ENCODE measurements at places on chromosomes 7 and 10.

- no peak for DNase-seq
Measured at GRCh38 chr7:114830952-114831351, 90.9 kb upstream of the MDFIC start.

DNA sequence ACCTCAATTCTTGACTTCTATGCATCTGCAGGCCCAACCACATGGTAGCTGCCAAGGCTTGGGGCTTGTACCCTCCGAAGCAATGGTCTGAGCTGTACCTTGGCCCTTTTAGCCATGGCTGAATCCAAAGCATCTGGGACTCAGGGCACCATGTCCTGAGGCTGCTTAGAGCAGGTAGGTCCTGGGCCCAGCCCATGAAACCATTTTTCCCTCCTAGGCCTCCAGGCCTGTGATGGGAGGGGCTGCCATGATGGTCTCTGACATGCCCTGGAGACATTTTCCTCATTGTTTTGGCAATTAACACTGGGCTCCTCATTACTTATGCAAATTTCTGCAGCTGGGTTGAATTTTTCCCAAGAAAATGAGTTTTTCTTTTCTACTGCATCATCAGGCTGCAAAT lies 417.8 kb upstream of the LRRN3 start:
- no peak for DNase-seq

DNA sequence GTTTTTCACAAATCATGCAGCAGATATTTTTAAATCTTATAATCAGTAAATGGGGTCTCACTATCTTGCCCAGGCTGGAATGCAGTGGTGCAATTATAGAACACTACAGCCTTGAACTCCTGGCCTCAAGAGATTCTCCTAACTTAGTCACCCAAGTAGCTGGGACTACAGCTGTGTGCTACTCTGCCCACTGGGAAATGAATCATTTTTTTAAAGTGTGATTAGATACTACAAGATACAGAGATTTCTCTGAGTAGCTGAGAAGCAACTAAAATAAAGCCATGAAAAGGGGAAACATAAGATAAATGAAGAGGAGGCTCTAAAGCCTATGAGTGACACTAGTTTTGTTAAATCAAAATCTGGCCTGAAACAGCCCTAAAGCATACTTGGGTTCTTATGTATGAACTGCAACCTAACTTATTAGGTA lies 119.7 kb downstream of the JMJD1C start:
- peak; percentile 27 for DNase-seq

DNA sequence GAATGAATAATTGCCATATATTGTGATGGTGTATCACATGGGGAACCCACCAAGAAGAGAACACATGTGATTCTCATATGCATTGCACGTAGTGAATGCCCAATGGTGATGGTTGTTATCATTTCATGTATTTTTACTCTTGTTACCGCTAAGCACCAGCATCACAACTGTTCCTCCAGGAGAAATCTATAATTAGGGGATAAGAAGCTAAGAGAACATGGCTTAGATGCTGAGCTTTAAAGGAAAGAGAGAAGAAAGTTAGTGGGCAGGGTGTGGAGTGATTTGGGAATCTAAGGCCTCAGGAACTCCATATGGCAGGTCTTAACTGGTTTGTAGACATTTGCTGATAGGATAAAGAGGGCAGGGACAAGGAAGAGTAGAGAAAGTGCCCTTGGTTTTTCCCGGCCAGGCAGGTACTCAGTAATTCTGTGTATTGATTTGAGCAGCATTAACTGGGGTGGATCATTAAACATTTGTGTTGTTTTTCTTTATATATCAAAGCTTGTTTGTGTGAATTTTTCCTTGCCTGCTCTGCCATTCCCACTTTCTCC lies 145.9 kb downstream of the LRRC4 start:
- DNase-seq = no peak

GRCh38 chr10:100984672-100985177 lies 2.6 kb downstream of the MRPL43 start:
- no peak for DNase-seq

DNA sequence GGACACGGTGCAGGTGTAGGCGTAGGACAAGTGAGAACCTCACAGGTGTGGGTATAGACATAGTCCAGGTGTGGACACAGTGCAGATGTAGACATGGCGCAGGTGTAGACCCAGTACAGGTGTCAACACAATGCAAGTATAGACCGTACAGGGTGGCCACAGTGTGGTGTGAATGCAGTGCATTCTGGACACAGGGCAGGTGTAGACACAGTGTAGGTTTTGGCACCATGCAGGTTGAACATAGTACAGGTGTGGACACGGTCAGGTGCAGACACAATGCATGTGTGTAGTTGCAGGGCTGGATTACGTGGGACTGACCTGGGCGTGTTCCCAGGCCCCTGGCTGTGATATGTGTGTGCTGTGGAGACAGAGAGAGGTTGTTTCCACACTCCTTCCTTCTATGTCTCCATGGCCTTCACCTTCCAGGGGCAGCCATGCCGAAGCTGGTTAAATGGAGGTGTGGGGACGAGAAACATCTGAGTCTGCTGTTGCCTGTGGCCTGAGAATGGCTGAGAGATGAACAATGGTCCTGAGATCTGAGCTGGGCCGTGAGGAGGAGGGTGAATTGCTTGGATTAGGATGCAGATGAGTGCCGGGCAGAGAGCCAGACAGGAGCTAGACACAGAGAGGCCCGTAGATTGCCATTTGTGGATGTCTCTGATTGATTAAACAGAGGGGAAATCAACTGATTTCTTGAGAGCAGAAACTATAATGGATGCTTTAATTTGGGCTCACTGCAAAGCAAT lies 343.9 kb upstream of the SHH start:
- DNase-seq = no peak

DNA sequence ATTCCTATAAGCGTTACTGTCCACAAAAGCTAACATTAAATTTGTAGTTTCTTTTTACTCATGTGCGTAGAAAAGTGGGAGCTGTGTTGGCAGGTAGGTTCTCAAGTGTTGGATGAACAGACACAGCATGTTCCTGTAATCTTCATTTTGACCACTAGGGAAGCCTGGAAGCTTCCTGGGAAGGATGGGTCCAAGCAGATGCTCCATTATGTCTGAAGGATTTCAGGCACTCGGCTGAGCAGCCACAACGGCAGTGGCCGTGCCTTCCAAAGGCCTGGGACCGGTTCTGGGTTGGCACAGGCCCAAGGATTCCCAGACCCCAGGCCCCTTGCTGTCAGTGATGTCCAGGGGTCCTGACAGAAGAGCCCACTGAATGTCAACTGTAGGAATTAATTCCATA lies 386.3 kb downstream of the TNS3 start:
- DNase-seq = no peak

DNA sequence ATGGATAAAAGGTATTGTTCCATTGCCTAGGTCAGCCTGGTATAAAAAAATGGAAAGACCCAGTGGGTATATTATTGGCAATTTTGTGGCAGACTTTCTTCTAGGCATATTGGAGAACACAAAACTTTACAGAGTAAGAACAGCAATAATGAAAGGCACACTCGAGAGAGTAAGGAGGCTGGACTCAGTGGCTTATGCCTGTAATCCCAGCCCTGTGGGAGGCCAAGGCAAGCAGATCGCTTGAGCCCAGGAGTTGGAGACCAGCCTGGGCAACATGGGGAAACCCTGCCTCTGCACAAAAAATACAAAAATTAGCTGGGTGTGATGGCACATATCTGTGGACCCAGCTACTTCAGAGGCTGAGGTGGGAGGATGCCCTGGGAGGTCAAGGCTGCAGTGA lies 158.2 kb downstream of the FAM107B start:
- no peak for DNase-seq

GRCh38 chr10:58547963-58548362 lies 35.3 kb downstream of the BICC1 start:
- no peak for DNase-seq

- no peak for DNase-seq
Measured at GRCh38 chr10:119283818-119284217, 76.4 kb downstream of the GRK5 start.

GRCh38 chr10:52322323-52322722 lies 8.2 kb downstream of the DKK1 start:
- DNase-seq = no peak

- peak; percentile 86 for DNase-seq
Measured at GRCh38 chr7:2715341-2716231, 27.6 kb downstream of the AMZ1 start.

- no peak for DNase-seq
Measured at GRCh38 chr10:95414016-95414830, 123.4 kb upstream of the PDLIM1 start.

DNA sequence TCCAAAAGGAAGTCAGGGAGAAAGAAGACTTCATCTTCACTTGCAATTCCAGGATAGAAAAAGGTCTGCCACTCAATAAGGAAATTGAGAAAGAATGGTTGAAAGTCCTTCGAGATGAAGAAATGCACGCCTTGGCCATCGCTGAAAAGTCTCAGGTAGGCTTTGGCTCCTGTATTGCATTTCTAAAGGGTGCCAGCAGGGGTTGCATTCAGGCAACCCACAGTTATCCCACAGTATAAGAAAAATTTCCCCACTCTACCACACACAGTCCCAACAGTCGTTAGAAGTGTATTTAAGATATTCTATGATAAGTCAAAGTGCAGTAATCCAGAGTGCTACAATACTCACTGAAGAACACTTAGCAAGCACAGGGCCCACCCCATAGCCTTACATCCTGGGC lies 93.4 kb upstream of the FGL2 start:
- DNase-seq = no peak

- no peak for DNase-seq
Measured at GRCh38 chr7:44266526-44266925, 58.9 kb downstream of the CAMK2B start.

- no peak for DNase-seq
Measured at GRCh38 chr7:1642291-1642731, 27.8 kb upstream of the ELFN1 start.

Measured in suppressor macrophage (primary cell).